Adrenal gland (tissue), 19 donors: ENCODE measurements at places on chromosomes 2 and 18. TPM values are rescaled to one million over a fixed set of nuclear protein-coding genes. Genes with fewer than 3 reads are reported as not detected.

PDCD1 gene
- total RNA-seq, result 0.23 TPM

SERPINB2 gene
- total RNA-seq, result not detected

ARHGEF4 gene
- total RNA-seq, result 8.1 TPM

DNA sequence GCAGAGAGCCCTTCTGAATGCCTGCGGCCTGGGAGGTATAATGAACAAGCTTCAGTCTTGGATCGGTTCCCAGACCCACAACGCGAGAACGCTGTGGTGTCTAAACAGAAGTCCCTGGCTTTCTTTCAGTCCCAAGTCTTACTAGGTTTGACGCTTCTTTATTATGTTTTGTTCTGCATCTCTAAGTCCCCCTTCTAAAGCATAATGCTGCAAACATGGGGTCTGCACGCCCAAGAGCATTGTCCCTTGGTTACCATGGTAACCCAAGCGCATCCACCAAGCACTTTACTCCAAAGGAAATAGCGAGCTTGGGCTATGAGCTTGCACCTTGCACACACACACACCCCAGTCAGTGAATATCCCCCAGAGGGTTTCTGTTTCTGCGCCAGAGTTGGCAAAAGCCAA lies 193.7 kb downstream of the INO80D start:
- H3K4me3 ChIP-seq, result no peak overlapping the region
- no peaks in the 10 kb centered on the region for H3K27me3 ChIP-seq
- no peaks in the 10 kb centered on the region for H3K4me1 ChIP-seq
- H3K36me3 ChIP-seq, result no peaks in the 10 kb centered on the region
- DNase-seq, result no peak
- no peak overlapping the region for H3K27ac ChIP-seq

DNA sequence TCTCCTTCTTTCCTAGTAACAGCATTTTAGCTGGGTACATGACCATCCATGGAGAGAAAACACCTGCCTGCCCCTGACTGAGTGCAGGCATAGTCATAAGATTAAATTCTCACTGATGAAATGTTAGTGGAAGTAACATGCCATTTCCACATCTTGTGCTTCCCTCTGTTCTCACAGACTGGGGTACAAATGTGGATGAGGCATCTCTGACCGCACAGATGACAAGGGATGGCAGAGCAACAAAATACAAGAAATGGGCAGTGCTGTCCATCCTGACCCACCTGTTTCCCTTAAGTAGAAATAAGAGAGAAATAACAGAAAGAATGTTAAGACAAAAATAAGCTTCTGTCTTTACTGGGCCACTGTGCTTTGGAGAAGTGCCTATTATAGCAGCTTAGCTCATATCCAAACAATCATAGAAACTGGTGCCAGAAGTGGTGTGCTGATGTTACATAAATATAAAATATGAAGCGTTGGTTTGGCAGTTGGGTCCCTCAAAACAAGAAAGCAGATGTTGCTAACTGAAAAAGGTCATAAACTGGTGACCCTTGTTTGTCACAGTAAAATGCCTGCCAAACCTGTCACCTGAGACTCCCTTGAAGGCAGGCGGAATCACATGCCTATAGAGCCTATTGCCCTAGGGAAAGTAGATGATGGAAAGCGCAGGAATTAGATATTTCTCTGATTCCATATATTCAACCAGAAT lies 72.4 kb upstream of the CCDC150 start:
- no peaks in the 10 kb centered on the region for H3K36me3 ChIP-seq
- H3K4me3 ChIP-seq, result no peak overlapping the region
- no peaks in the 10 kb centered on the region for H3K4me1 ChIP-seq

GRCh38 chr18:37582261-37582660 lies 16.7 kb upstream of the CELF4 start:
- no peaks in the 10 kb centered on the region for H3K27me3 ChIP-seq
- H3K27ac ChIP-seq, result no peak overlapping the region
- H3K36me3 ChIP-seq, result no peaks in the 10 kb centered on the region
- H3K4me1 ChIP-seq, result no peaks in the 10 kb centered on the region

GRCh38 chr2:218404351-218405085 lies 4.8 kb downstream of the CTDSP1 start:
- H3K4me3 ChIP-seq, result no peak overlapping the region
- no peaks in the 10 kb centered on the region for H3K27me3 ChIP-seq
- peaks cover 49% of the 10 kb centered on the region for H3K4me1 ChIP-seq
- peak overlapping the region; percentile 84 for H3K27ac ChIP-seq

DNA sequence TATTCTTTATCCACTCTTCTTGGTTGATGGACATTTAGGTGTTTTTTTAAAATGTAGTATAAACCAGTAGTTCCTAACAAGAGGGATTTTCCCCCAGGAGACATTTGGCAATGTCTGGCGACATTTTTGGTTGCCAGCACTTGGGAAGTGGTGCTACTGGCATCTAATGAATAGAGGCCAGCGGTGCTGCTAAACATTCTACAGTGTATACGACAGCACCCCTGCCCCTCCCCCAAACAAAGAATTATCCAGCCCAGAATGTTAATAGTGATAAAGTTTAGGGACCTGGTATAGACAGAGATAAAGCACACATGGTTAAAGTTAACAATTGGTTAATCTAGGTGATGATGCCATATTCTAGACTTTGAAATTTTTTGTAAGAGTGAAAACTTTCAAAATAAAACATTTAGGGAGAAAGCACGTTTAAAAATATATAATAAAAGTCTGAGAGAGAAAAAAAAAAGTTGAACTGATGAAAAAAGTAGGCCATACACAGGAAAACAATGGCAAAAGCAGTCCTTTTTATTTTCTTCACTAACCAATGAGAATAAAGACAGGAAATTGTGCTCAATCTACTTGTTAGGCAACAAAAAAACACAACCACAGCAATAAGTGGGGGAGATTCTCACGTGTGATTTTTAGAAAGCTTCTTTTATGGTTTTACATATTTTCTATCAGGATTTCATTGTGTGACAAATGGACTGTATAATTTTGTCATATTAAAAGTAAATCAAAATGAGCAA lies 14.8 kb downstream of the FBXO48 start:
- H3K27ac ChIP-seq, result no peak overlapping the region
- DNase-seq, result no peak

DNA sequence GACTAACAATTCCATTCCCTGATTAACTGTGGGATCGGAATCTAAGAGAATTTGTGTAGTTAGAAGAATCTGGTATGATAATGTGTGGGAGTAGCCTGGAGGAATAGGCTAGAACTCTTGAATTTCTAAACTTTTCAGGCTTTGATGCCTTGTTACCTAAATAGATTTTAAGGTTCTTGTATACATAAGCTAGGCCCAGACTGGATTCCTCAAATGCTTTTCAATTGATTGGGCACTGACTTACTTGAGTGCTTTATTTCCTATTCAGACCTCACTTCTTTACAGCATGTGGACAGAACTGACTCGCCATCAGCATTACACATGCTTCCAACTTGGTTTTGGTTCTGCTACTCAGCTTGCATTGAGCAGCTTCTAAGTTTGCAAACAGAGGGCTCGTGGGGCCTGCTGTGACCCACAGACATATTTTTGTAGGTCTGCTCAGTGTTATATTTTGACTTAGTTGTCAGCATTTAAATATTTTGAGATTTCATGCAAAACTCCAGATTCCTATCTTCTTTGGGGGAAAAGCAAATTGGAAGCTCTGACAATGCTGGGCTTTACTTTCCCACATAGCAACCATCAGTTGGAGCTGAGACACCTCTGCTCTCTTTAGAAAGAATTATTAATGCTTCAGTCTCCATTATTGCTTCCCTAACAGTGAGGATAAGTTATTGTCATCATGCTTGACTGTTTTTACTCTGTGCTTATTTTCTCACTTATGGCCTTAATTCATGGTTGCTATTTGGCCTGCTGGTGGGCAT lies 5.7 kb downstream of the PARD3B start:
- H3K4me3 ChIP-seq, result no peak overlapping the region
- no peaks in the 10 kb centered on the region for H3K27me3 ChIP-seq
- DNase-seq, result no peak
- H3K36me3 ChIP-seq, result no peaks in the 10 kb centered on the region
- H3K4me1 ChIP-seq, result peaks cover 6% of the 10 kb centered on the region
- no peak overlapping the region for H3K27ac ChIP-seq
